Renal pelvis (tissue), 12 donors: ENCODE measurements at places on chromosomes 1 and 21. TPM values are rescaled to one million over a fixed set of nuclear protein-coding genes. Genes with fewer than 3 reads are reported as not detected.

TCEA3 gene
- 57.3 TPM for polyA plus RNA-seq

C1orf185 gene
- polyA plus RNA-seq = not detected

PLA2G2A gene
- not detected for polyA plus RNA-seq

S100A5 gene
- 1.4 TPM for polyA plus RNA-seq

KDF1 gene
- polyA plus RNA-seq = 11.8 TPM
